ENCODE measurements at places on chromosomes 5 and 9.

GRCh38 chr9:119609277-119609971 lies 240.2 kb upstream of the BRINP1 start:
- DNase-seq = no peak

GRCh38 chr5:21613971-21614488 lies 1239.1 kb downstream of the CDH12 start:
- DNase-seq = no peak

- no peak for DNase-seq
These were observed 96.2 kb downstream of the TRPM3 start for GRCh38 chr9:71025201-71025600.

DNA sequence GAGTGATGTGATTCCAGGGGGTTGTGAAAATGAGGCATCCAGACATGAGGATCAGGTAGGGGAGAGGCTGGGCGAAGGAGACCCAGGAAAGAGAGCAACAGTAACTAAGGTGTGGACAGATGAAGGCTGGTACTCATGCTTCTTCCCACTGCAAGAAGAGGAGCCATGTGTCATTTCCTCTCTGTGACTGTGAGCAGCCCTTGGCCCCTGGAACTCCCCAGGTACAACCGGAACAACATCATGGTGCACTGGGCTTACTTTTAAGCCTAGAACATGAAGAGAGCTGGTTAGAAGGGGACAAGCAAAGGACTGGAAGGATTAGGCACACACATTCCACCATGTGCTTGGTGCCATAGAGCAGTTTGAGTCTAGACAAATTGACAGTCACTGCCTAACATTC lies 10.9 kb upstream of the IL12B start:
- DNase-seq = no peak

GRCh38 chr5:13359344-13359743 lies 585.1 kb downstream of the DNAH5 start:
- DNase-seq = peak; percentile 17
